Left renal cortex interstitium (tissue), 4 donors: ENCODE measurements at places on chromosomes 2 and 18. TPM values are rescaled to one million over a fixed set of nuclear protein-coding genes. Genes with fewer than 3 reads are reported as not detected.
A peak's percentile ranks its signal among the peaks of the same experiment; 100 is the strongest.

TCF23 gene
- polyA plus RNA-seq, result 0.70 TPM

ALPP gene
- 0.09 TPM for polyA plus RNA-seq

RGPD3 gene
- polyA plus RNA-seq, result 0.38 TPM

DNA sequence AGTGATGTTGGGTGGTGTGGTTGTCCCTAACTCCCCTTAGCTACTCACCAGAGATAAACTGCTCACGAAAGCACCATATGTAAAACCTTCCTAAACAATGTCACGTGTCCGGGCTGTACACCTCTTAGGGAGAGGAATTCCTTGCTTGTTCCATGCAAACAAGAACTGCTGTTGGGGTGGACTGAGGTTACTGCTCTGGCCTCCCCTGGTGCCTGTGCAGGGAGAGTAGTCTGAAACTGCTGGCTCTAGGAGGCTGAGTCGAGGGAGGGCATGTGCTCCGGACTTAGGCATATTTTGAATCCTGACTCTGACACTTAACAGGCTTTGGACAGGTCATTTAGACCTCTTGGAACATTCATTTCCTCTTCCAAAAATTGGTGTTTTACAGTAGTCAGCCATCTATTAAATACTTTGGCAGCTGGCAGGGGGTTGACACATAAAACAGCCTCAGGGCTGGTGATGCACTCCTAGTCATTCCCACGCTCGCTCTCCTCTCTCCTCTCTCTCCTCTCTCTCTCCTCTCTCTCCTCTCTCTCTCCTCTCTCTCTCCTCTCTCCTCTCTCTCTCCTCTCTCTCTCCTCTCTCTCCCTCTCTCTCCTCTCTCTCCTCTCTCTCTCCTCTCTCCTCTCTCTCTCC, 10.6 kb downstream of the THNSL2 start:
- no peak for DNase-seq

GRCh38 chr2:164737612-164738081, 104.0 kb downstream of the COBLL1 start:
- DNase-seq, result peak; percentile 56

DNA sequence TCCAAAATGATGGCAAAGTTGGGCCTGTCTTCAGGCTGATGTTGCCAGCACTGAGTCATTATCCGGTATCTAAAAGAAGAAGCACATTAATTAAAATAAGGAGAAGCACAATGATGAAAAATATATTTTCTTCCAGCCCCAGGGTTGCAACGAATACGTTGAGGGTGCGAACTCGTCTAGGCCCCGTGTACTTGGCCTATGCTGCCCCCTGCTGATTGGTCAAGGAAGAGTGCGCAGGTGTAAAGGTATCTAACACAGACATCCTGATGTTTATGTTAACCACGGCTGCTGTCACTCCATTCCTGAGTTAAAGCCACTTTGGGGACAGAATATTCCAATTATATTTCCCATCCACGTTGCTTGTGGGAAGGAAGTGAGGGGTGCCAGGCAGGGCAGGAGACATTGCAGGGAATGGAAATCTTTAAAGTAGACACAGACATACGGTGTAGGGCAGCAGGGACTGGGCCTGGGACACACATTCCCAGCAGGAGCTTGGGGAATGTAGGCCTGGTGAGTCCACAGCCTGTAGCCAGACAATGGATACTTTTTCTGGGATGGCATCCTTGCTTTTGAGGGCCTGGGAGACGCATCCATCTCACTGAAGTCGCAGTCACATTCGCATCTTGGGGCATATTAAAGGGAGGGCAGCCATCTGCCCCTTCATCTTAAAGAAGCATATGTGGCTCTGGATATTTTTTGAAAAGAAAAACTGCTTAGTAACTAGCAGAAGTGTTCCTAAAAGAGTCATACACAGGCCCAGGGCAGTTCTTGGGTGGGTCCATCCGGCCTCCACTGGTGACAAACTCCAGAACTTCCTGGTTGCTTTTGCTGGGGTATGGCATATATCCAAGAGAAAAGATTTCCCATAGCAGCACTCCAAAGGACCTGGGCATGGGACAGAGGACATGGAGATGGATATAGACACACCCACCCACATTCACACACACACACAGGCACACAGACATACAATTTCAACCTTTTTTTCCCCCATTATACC, 81.9 kb downstream of the CLIP4 start:
- peak; percentile 55 for DNase-seq

- DNase-seq, result no peak
Observed at GRCh38 chr2:218400167-218400929, 680 bp downstream of the CTDSP1 start.

DNA sequence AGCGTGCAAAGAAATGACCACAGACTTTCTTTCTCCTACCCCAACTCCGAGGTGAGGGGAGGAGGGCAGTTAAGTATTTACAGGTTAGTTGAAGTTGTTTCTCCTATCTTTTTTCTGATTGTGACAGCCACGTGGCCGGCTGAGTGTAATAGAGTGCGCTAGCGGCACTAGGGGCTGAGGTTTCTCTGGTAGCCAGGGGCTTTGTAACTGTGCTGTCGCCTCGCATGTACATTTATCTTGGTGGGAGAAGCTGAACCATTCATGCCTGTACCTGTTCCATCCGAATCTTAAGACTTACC, 214.1 kb upstream of the STON1 start:
- DNase-seq, result no peak

DNA sequence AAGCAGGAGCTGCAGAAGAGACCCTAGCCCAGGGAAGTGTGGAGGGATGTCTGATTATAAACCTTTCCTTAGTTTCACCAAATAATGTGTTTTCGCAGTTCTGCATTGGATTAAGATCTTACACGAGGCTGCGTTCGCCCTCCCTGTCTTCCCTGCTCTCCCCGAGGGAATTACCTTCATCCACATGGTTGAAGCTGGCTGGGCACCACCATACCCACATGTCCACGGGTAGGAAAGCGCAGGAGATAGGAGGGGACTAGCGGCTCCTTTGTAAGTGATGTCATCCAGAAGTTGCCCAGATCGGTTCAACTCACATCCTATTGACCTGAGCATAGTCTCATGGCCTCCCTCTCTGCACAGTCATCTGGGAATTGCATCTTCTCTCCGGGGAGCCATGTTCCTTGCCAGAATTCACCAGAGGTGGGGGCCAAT, 1.1 kb downstream of the TTL start:
- no peak for DNase-seq

- no peak for DNase-seq
Observed at GRCh38 chr2:191151331-191151730, 537 bp upstream of the STAT4 start.

- no peak for DNase-seq
Observed at GRCh38 chr2:96527286-96528005, 9.1 kb upstream of the ARID5A start.

DNA sequence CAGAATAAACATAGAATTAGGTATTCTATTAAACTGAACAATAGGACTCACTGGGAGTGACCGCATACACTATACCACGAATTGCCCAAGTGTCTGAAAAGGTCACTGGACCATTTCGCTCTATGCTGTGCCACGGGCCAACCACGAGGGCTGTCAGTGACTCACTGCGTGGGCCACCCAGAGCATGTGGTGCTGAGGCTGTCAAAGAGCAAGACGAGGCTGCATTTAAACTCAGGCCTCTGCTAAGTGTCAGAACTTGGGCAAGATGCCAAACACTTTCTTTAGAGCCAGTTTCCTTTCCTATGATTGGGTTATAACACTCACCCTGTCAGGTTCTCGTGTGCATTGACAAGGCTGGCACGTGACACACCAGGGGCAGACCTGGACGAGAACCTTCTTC, 97.5 kb downstream of the SH3YL1 start:
- no peak for DNase-seq

- DNase-seq, result no peak
Observed at GRCh38 chr2:106104332-106105062, 89.6 kb downstream of the UXS1 start.

DNA sequence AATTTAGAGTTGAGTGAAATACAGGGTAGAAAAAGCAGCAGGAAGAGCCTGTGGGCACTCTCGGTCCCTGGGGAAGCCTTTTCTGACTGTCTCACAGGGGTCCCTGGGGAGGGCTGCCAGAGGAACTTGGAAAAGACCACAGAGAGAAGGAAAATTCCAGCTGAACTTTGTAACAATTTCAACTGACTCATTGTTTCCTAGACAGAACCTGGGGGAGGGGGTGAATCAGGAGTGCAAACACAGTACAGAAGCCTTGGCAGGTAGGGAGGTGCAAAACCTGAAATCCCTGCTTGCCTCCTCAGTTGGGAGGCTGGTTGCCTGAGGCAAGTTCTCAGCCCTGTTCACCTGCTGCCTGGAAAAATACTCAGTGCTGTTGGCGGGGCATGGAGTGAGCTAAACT, 106.8 kb downstream of the GRB14 start:
- DNase-seq, result no peak

DNA sequence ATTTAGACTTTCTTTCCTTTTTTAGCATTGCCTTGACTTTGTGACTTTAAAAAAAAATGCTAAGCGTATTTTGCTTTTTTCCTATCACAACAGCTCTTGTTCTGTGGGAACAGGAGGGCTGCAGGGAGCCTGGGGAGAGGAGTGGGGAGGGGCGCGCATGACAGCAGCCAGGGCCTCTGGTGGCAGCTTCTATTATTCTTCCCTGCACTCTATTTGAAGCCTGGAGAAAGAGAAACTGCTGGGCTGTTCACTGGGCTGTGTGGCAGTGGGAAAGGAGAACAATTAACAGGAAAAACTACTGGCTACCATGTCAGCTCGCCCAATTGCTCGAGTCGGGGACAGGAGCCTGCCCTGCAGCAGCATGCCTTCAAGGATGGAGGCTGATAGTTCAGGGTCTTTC, 119.0 kb upstream of the ZBTB14 start:
- no peak for DNase-seq

DNA sequence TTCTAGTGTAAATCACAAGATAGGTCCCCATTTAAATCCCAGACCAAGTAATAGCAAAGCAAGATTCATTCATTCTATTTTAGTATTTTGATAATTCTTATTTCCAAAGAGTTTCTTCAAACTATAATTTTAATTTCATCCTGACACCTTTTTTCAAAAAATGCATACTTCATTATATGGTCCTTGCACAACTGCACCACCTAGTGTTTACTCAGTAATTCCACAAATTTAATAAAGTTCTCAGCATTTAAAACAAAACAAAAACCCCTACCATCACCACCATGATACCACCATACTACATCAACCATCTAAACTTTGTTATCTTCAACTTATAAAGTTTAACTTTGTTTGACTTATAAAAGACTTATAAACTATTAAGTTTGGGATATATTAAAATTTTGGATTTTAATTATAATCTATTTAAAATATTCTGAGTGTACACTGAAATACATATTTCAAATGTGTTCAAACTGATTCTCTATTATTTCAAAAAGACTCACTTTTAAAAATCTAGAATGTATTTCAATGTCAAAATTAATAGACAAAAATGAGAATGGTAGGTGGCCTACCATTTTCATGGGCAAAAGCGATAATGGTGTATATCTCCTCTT, 44.2 kb downstream of the WDPCP start:
- no peak for DNase-seq
